Activated CD4-positive, alpha-beta T cell treated with anti-CD3 and anti-CD28 coated beads, Interleukin-2, amount 10 ng/mL, durations not matched to agents 7 days and 5 days (primary cell): ENCODE measurements at places on chromosomes 4 and X. TPM values are rescaled to one million over a fixed set of nuclear protein-coding genes. Genes with fewer than 3 reads are reported as not detected.

DNA sequence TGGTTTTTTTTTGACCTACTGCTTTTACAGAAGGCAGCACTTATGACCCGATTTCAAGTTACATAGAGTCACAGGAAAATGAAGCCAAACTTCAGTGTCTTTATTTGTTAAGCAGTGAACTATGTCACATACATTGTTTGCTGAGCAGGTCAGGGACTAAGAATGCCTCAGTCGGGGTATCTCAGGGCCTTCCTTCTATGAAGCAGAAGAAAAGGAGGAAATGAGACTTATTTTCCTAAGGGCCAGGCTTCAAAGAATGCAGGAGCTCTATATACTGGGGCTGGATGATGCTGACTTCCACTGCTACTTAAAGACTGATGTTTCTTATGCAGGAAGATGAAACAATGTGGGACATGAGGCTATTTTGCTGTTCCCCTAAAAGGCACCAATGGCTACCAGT is 558.4 kb upstream of the IGFBP7 start:
- H3K36me3 ChIP-seq, result no peaks in the 10 kb centered on the region
- no peaks in the 10 kb centered on the region for H3K27me3 ChIP-seq
- H3K4me1 ChIP-seq, result no peaks in the 10 kb centered on the region
- no peak overlapping the region for H3K27ac ChIP-seq
- DNase-seq, result no peak

DNA sequence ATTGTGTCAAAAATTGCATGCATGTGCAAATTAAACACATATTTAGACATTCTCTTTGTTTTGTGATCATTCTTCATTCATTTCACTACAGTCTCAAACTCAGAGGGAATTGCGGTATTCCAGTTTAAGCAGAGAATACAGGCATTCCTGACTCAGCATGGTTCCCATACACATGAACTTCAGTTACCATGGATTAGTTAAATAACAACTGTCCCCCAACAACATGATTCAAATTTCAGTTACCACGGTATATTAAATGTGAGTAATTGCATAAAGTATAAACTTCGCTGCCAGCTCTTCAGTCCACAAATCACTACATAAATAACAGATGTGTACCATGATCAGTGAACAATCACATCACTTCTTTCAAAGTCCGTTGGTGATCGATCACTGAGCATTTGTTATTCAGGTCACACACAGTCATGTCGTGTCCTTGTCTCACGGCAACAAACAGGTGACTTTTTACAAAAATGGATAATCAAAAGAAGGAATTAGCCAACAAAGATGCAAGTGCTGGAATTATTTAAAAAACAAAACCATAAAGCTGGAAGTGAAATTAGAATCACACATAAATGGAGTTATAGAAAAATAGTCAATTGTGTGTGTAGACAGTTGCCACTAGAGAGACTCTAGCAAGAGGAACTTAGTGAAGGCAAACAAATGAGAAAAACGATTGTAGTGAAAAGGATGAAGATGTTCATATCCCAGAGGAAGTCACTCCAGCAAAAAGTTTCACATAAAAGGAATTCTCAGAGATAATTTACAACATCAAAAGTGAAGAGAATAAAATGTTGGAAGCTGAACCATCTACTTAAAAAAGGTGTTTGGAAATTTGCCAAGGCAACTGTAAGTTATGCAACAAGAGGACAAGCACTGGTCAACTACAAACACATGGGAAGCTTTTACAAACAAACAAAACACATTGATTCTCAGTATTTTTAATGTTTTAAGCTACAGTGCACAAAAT is 138.6 kb upstream of the SMARCAD1 start:
- H3K4me1 ChIP-seq, result no peaks in the 10 kb centered on the region
- no peaks in the 10 kb centered on the region for H3K27me3 ChIP-seq
- no peak for DNase-seq
- H3K27ac ChIP-seq, result no peak overlapping the region

- H3K4me1 ChIP-seq, result no peaks in the 10 kb centered on the region
- no peaks in the 10 kb centered on the region for H3K27me3 ChIP-seq
- no peak overlapping the region for H3K27ac ChIP-seq
- no peaks in the 10 kb centered on the region for H3K36me3 ChIP-seq
- DNase-seq, result no peak
- no peak overlapping the region for H3K4me3 ChIP-seq
Measured at GRCh38 chrX:475926-476723, 89.4 kb upstream of the PPP2R3B start.

GRCh38 chr4:107122736-107123135 is 86.6 kb upstream of the DKK2 start:
- no peaks in the 10 kb centered on the region for H3K4me1 ChIP-seq
- no peak overlapping the region for H3K4me3 ChIP-seq
- H3K27me3 ChIP-seq, result no peaks in the 10 kb centered on the region
- H3K27ac ChIP-seq, result no peak overlapping the region
- H3K36me3 ChIP-seq, result no peaks in the 10 kb centered on the region
- no peak for DNase-seq

DNA sequence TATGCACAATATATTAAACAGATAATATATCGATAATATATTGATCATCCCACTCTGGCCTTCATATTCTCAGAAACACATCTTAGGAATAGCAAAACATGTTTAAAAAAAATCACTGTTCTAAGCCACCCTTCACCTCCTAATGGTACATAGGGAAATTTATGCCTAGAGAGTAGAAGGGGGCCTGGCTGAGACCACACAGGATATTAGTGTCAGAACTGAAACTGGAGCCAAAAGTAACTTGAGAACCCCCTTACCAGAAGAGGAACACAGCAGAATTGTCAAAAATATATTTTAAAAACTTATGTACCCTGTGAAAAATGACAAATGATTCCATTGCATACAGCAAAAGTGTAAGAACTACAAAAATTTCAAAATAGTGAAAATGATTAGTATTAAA is 173.1 kb downstream of the VSIG4 start:
- H3K4me3 ChIP-seq, result no peak overlapping the region
- DNase-seq, result no peak
- H3K36me3 ChIP-seq, result peaks cover 4% of the 10 kb centered on the region
- peaks cover 26% of the 10 kb centered on the region for H3K4me1 ChIP-seq
- no peaks in the 10 kb centered on the region for H3K27me3 ChIP-seq

- H3K4me3 ChIP-seq, result no peak overlapping the region
- H3K27me3 ChIP-seq, result peaks cover 6% of the 10 kb centered on the region
- no peaks in the 10 kb centered on the region for H3K36me3 ChIP-seq
- DNase-seq, result no peak
Measured at GRCh38 chr4:182801636-182802035, 115.5 kb downstream of the DCTD start.

The ZNF157 gene
- total RNA-seq, result 0.42 TPM

The GJB1 gene
- not detected for total RNA-seq

The FAM236D gene
- total RNA-seq, result not detected

The RNF175 gene
- not detected for total RNA-seq

The IL2 gene
- total RNA-seq, result 1.6 TPM

The RXFP1 gene
- total RNA-seq, result not detected
